ENCODE measurements at places on chromosomes 2 and 18.

GRCh38 chr18:10518595-10519255 is 7.1 kb upstream of the NAPG start:
- DNase-seq, result no peak

DNA sequence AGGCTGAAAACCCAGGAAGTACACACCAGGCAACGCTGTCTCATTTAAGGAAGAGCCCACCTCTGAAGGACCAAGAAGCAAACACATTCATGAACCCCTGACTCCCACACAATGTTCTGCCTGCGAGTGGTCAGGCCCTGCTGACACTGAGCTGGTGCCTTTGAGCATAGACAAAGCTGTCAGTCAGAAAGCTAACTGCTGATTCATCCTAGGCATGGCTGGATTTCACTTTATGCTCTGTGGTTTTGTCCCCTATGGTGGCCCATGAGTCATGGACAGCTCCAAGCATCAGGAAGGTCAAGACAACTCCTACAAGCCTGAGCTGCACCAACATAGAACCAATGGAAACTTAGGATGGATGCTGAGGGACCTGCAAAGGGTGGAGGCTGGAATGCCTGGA is 78.9 kb downstream of the UXS1 start:
- no peak for DNase-seq

DNA sequence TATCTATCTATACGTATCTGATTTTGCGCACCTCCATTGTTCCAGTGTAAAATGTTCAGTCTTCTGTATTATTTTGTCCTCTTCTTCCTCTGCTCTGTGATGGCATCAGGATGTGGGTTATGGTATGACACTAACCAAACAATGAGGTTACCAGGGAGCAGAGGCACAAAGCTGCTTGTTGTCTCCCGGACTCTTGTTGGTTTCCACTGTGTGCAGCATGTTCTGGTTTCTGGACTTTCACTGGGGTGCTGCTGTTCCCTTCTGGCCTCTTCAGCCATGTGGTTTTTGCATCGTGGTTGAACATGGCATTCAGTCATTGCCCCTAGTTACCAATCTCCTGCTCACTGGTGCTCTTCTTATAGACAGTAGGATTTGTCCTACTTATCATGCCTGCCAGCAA is 665.9 kb downstream of the CBLN2 start:
- no peak for DNase-seq

GRCh38 chr18:74040459-74041332 is 106.9 kb downstream of the FBXO15 start:
- DNase-seq, result peak; percentile 36

DNA sequence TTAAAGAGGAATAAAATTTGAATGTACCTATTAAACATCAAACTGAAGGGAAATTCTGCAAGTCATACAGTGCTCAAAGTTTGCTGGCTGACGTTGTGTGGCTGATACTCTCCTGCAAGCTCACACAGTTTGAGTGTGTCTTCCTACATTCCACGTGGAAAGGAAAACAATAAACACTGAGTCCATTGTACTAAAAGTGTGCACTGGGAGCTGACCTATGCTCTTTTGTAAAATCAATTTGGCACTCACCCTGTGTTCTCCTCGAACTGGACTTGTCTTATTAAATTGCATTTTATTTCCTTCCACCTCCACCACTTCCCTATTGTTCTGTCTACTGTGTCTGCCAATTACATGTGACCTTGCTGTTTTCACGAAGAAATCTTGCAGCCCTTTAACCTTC is 458.0 kb downstream of the CPS1 start:
- no peak for DNase-seq

DNA sequence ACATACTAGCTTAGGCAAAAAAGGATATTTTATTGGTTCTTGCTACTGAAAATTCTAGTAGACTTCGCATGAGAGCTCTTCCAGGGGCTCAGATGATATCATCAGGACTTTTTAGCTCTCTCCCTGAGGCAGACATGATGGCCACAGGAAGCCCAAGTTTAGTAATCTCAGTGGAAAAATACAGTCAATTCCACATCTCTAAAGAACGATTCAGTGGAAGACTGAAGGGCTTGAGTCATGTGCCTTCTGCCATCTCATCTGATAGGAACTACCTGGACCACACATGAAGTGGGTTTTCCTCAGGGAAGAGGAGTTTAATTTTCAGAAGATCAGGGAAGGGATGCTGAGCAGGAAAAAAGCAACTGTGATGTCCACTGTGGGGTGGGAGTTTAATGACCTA is 117.3 kb downstream of the TTC27 start:
- no peak for DNase-seq

DNA sequence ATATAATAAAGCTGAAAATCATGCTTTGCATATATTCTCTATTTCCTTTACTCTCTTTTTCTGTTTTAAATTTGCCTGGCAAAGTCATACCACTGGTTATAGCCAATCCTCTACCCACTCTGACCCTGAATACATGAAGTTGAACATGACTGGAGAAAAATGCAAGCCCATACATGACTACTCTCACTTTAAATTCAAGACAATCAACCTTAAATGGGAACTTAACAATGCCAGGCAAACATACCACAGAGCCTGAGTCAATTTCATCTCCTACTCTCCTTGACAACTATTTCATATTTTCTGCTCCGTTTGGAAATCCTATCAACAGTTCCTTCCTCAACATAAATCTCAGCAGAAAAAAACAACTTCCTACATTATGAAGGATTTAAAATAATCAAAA is 22.6 kb downstream of the RAD51AP2 start:
- DNase-seq, result no peak

- DNase-seq, result no peak
Measured at GRCh38 chr2:235842941-235843340, 325.2 kb downstream of the GBX2 start.

DNA sequence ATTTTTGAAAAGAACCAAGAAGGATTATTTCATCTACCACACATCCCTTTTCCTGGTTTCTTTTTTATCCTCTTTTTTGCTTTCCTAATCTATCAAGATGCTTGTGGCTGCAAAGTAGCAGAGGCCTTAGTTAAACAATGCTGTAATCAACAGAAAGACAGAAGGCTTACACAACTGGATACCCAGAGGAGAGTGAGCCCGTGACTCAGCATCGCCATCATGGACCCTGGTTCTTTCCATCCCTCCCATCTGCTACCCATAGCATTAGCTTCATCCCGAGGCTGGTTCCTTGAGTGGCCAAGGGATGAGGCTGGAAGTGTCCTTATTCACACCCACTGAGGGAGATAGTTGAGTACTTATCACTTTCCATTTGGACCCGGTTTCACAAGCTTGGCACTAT is 7.5 kb upstream of the HAAO start:
- DNase-seq, result no peak

GRCh38 chr2:98463551-98463971 is 18.9 kb downstream of the INPP4A start:
- DNase-seq, result no peak

- DNase-seq, result no peak
Measured at GRCh38 chr2:227479865-227480475, 8.0 kb downstream of the AGFG1 start.

DNA sequence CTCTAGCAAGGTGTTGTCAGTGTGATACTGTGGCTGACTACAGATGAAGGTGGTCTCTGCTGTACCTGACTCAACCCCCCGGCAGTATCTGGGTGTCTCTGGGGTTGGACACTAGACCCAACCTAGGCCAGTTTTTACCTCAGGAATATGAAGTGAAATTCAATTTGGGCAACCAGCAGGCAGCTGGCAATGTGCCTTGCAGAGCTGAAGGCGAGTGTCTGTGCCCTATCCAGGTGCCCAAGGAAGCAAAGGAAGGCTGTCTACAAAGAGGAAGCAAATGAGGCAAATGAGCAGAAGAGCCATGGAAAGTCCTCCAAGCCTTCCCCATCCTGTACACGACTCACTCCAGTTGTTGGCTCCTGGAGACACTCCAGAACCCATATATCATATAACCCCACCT is 264.6 kb upstream of the AGAP1 start:
- DNase-seq, result no peak

GRCh38 chr2:200482194-200482593 is 27.7 kb downstream of the KCTD18 start:
- no peak for DNase-seq

DNA sequence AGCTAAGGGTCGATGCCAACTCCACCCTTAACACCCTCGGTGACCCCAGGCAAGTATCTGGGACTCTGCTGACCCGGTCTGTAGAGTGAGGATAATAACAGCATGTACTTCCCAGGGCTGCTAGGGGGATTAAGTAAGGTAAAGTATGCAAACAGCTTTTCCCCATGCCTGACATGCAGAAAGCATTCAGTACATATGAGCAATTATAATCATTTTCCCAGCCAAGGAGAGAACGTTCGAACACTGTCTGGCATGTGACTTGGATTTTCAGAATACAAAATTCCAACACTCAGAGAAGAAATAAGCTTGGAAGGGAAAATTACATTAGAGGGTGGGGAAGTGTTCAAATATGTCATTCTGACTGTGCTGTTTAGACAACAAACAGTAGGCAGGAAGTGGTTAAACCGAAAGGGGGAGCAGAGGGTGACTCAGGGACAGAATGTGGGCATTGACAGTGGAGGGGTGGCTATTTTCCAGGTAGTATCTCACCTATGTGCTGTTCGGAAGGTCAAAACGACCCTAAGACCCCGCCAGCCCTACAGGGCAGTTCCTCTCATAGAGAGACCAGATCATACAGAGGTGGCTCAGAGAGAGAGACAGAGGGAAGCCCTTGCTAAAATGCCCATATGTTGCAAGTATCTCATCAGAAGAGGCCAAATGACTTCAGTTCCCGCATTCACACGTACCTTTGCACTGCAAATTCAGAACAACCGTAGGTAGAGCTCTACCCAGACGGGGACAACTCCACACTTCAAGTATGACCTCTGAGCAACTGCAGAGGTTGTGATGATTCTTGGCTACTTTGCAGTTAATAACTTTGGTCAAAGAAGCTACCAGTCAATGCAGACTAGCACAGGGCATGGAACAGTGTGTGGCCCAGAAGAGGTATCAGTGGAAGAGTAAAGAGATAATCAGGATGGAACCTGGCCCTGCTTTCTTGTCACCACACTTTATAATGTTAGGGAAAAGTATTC is 14.8 kb downstream of the ASPRV1 start:
- DNase-seq, result peak; percentile 25

GRCh38 chr2:220835583-220835982 is 736.5 kb downstream of the EPHA4 start:
- DNase-seq, result no peak

- peak; percentile 42 for DNase-seq
Measured at GRCh38 chr2:25274868-25275574, 66.7 kb downstream of the DNMT3A start.

GRCh38 chr2:36482576-36483214 is 115.3 kb downstream of the FEZ2 start:
- DNase-seq, result no peak

GRCh38 chr2:241629762-241630435 is 7.1 kb downstream of the THAP4 start:
- DNase-seq, result no peak

DNA sequence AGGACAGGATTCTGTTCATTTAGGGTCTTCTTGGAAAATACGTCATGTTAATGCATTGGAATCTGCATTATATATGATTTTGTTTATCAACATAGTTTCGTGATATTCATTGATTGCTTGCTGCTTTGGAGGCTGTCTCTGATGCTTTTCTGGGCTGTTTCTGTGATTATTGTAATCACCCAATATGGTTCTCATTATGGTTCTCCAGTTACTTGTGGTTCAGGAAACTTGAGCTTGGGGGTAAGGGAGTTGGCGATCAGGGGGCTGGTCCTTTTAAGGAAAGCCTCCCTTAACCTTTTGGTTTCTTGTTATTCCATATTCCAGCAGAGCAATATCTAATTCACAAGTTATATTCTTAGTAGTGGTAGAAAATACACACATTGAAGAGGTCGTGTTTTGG is 17.4 kb upstream of the STON1 start:
- DNase-seq, result no peak

- no peak for DNase-seq
Measured at GRCh38 chr2:172323861-172324597, 103.4 kb upstream of the ITGA6 start.

DNA sequence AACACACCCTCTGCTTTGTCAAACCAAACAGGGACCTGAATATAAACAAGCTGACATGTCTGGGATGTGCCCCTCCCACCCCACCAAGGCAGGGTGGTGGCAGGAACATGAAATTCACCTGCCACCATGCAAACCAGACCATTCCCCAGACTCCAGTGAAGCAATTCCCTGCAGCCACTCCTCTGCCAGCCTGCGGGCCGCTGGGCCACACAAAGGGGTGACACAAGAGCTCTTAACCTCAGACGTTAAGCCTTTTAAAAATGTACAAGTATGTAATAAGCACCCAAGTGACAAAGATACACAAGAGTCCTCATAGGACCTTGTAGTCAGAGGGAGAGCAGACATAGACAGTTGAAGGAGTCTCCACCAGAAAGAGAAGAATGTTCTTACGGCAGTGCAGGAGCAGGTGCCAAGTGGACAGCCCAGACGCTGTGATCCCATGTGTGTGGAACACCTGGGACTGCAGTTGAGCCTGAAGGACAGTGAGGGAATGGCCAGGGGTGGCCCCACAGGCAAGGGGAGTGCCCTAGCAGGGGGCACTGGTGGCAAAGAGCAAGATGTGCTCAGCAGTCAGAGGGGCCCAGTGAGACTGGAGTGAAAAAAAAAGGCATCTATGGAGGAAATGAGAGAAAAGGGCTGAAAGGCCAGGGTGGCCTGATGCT is 36.9 kb downstream of the CRACDL start:
- no peak for DNase-seq

- DNase-seq, result no peak
Measured at GRCh38 chr2:12534646-12535263, 182.0 kb upstream of the TRIB2 start.

DNA sequence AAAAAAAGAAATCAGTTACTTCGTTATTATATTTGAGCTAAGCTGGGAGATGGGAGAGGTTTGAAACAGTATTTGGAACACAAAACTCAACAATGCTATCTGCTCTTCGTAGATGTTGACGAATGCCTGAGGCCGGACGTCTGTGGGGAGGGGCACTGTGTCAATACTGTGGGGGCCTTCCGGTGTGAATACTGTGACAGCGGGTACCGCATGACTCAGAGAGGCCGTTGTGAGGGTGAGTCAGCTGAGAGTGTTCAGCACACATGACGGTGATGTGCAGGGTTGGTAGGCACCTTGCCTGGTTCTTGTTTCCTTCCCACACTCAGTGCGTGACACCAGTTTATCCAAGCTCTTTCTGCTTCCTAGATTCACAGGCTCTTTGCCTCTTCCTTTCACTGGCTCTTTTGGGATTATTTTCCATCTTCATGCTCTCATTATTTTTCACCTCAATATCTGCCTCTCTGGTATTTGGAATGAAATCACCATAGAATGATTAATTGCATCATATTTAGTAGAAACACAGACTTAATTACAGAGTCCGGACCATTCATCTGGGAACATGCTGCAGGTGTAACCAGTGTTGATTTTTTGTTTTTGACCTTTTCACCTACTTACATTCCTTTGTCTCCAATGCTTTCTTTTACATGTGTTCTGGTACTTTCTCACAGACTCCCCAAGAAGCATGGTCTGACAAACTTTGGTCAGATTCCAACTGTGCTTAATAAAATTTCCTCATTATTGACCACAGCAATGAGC is 200.6 kb upstream of the RASGRP3 start:
- DNase-seq, result no peak

DNA sequence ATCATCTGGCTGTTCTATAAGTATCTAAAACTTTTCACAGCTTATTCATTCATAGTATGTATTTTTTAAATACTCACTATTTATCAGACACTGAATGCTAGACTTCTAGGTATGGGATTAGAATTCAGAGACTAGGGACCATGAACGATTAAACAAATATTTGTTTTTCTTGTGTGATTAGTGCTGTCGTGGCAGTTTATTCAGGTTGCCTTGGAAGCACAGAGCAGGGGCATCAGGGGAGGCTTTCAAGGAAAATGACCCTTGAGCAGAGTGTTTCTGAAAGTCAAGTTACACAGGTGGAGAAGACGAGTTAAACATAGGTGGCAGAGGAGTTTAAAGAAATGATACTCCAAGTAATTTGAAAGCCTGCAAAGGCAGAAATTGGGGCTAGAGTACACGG is 5.7 kb downstream of the SPOPL start:
- no peak for DNase-seq

All from T follicular helper cell (primary cell).